ENCODE measurements at places on chromosomes 2 and 18.

GRCh38 chr18:7646174-7646886, 79.2 kb downstream of the PTPRM start:
- no peak for DNase-seq

DNA sequence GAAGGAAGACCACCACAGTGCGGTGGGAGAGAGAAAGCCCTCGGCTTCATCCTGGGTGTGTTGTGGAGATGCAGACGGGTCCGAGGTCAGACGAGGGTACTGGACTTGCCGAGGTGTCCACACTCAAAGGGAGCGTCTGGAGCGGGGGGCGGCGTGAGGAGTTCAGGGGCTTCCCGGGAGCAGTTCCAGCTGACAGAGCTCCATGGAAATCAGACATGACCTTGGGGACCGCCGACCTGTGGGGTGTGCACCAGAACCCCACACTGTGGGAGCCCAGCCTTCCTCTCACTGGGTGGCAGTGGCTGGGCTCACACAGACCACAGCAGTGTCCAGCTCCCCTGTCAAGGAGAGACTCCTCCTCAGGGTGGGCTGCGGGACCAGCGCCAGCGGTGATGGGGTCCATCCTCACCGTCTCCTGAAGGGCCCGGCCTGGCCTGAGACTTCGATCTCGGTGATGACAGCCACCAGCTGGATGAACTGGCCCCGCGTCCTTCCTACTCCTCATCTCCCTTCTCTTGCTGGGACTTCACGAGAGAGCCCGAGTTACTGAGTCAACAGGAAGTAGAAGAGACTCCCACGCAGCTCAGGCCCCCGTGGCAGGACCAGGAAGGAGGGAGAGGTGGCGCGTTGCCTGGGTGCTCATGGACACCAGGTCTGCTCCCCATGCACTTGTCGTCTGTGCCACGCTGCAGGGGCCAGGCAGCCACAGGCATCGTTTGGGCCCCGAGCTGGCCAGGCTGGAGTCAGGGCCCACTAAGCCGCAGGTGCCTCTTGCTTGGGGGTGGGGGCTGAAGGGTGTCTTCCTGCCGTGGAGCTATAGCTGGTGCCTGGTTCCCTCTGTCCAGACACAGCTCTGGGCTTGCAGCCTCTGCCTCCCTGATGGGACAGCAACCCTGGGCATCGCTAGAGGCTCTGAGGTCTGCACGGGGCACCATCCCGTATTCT, 101.9 kb upstream of the CTDP1 start:
- no peak for DNase-seq

- no peak for DNase-seq
Measured at GRCh38 chr18:32093102-32093511, 1.4 kb downstream of the RNF138 start.

DNA sequence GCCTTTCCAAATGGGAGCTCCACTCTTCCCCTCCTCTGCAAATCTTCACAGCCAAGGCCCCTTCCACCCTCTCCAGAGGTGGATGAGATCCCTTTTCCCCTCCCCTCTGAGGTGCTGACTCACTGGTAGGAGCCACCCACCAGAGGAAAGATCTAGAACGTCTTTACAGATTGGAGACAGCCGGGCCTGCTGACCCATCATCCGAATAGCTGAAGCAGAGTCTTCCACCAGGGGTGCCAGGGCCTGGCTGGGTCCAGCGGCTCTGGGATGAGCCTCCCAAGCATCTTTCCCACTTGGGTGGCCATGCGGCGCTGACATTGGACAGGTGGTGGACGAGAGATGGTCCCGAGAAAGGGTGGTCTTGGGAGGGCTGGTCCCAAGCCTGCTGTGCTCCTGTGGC, 9.0 kb downstream of the ERFE start:
- no peak for DNase-seq

DNA sequence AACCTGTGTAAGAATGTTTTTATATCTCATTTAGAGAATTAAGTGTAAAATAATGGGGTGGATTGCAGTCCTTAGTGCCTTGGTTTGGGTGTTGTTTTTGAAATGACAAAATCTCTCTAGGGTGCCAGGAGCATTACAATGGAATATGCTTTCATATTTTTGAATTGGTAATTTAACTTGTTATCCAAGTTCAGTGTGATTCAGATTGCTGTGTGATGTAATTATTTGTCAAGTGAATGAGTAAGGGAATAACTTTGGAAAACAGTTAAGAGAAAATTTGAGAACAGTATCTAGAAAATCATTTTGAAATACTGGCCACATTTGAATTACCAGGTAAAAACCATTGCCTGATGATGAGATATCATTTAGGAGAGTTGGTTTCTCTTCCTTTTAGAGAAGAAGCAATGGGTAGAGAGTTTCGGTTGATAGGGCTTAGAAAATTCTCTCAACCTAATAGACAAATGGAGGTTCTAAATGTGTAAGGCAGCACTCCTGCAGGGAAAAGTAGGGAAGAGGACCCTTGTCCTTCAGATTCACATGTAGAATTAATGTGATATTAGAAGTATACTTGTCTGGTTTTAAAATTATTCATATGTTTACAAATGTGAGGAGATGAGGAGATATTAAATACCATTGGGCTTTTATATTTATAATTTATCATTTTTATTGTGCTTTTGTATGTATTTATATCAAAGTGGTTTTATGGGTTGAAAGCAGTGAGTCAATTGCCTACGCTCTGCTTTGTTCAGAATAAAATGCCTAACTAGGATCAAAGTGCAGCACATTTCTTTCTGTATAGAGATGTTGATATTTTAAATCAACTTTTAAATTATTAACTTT, 124.8 kb downstream of the PHLPP1 start:
- no peak for DNase-seq

GRCh38 chr2:233059797-233060500, at the start of gene INPP5D:
Gene INPP5D, plus strand, starts transcription at chr2:233060342. Its CDS starts 137 bp downstream, at chr2:233060479.
- no peak for DNase-seq

DNA sequence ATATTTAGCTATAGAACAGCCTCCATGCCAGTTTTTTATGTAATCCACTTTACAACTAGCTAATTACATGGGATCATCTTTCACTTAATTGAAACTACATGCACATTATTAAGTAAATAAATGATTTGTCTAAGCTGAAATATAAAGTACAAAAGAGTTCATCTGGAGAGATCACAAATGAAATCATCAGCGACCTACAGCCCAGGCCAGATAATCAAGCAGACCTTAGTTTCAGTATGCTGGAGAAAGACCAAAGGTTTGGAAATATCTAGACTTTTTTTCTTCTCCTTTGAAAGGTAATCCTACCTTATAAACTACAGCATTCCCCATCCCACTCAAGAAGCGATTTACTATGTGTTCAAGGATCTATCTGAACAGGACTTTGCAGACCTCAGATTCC, 26.5 kb downstream of the FIGN start:
- no peak for DNase-seq

- DNase-seq, result no peak
Measured at GRCh38 chr2:201986463-201986735, 47.3 kb upstream of the FZD7 start.

DNA sequence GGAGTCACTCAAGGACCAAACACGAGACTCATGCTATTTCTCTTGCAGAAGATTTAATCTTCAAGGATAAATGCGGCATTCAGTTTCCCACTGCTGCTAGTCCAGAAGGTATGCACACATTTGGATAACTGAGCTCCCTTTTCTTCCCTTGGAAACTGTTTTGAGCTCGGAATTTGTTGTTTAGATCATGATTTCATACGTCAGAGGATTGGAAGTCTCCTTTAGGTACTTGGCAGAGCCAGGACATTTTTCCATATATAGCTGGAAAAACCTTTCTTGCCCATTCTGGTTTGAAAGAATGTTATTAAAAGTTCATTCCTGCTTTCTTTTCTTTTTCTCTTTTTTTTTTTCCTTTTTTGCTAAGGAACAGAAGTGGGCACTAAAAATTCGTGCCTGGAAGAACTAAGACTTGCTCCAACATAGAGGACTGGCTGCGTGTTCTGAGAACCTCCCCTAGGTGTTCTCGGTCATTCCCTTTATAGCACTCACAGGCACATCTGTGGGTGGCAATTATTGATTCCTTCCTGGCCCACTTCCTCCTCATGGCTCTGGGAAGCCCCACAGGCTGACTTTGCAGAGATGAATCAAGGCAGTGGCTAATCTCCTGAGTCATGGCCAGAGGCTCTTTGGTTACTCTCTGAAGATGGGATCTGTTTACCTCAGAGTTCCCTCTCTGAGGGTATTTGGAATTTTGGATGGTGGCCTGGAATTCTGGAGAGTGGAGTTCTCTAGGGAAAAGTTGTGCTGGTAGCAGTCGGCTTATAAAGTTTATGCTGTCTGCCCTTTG, 104.8 kb downstream of the PLCL1 start:
- DNase-seq, result peak; percentile 80

- DNase-seq, result no peak
Measured at GRCh38 chr2:54303631-54304030, 47.6 kb upstream of the TSPYL6 start.

DNA sequence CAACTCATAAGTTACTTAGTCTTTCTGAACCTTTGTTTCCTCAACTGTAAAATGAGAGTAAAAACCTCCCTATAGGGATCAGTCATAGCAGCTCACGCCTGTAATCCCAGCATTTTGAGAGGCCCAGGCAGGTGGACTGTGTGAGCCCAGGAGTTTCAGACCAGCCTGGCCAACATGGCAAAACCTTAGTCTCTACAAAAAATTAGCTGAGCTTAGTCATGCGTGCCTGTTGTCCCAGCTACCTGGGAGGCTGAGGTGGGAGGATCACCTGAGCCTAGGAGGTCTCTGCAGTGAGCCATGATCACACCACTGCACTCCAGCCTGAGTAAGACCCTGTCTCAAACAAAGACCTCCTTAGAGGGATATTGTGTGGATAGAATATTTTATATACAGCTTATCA, 2.3 kb downstream of the GPR155 start:
- DNase-seq, result no peak

GRCh38 chr2:178523596-178524134, 43.4 kb downstream of the PLEKHA3 start:
- no peak for DNase-seq

DNA sequence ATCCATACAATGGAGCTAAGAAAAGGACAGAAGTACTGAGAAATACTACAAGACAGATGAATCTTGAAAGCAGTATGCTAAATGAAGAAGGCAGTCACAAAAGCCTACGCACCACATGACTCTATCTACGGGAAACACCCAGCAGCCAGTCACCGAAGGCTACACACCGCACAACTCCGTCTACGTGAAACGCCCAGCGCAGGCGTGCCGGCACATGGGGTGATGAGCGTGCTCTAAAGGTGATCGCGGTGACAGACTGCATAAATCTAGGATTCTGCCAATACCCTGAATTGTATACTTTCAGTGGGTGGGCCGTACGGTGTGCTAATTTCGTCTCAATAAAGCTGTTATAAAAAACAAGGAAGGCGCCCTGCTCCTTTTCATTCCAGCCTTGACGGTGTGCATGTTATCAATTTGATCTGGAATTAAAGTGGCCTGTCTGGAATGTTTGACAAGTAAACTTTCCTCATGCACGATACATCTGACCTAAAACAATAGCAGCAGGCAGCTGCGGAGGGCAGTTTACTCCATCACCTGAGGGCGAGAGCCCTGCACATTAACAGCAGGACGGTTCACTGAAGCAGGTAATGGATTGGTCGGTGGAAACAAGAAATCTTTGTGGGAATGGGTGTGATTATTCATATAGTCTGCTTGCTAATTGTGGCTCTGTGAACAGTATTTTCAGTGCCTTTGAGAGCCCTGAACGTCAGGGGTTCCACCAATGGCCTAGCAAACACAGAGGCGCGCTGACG, 86.2 kb upstream of the SALL3 start:
- no peak for DNase-seq

DNA sequence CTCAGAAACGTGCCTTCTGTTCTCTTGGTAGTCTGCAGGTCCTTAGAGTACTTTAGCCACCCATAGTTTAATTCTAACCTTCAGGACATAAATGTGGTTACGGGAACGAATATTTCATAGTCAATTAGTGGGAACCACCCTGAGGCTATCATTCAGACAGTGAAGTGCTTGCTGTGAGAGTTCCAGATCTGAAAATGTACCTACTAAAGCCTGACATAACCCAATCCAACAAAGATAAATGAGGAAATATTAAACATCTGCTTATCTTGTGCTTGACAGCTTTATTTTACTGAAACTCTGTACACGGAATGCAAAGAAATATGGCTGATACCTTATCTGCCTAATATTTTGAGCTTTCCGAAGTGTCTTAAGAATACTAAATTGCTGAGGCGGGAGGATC, 43.0 kb downstream of the RAB27B start:
- no peak for DNase-seq
